ENCODE measurements at places on chromosomes 1 and 21.

DNA sequence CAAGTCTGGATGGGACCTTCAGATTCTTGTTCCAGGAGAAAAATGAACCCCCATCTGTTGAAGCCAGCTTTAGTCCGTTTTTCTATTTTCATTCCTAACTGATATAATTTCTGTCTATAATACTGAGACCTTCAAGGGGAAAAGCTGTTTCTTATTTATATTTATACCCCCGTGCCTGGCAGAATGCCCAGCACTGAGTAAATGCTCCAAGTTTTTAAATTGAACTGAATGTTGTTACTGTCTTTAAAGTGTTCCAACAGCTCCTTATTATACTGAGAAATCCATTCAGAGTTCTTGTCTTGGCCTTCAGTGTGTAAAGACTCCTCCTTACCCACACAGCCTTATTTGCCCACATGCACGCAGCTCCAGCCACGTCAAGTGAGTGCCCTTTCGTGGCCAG lies 178.6 kb upstream of the HMGB4 start:
- no peak for DNase-seq

DNA sequence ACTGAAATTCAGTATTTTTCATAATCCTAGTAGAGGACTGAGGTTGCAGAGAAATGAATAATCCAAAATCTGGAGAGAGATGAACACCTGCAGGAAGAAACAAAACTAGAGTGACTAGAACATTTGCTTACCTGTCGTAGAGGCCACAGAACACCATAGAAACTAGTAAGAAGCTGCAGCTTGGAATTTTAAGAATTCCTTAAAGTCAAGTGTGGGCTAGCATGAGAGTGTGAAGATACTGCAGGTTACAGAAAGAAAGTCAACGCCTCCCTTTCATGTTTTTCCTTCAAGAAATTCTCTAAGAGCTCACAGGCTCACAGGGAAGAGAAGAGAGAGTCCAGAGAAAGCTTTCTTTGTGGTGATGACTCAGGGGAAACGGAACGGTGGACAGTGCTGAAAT lies 633.7 kb downstream of the LRRIQ3 start:
- DNase-seq, result no peak

DNA sequence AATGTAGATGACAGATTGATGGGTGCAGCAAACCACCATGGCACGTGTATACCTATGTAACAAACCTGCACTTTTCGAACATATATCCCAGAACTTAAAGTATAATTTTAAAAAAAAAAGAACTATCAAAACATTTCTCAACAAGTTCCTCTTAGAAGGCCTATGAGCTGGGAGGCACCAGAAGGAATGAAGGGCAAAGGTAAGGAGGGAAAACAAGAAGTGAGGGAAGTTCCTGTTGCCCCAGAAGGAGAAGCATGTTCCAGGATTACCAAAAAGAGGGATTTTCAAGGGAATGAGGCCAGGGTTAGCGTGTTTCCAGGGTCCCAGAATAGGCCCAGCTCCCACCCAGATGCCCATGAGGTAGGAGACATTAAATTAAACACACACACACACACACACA lies 361.0 kb downstream of the SETD4 start:
- no peak for DNase-seq

DNA sequence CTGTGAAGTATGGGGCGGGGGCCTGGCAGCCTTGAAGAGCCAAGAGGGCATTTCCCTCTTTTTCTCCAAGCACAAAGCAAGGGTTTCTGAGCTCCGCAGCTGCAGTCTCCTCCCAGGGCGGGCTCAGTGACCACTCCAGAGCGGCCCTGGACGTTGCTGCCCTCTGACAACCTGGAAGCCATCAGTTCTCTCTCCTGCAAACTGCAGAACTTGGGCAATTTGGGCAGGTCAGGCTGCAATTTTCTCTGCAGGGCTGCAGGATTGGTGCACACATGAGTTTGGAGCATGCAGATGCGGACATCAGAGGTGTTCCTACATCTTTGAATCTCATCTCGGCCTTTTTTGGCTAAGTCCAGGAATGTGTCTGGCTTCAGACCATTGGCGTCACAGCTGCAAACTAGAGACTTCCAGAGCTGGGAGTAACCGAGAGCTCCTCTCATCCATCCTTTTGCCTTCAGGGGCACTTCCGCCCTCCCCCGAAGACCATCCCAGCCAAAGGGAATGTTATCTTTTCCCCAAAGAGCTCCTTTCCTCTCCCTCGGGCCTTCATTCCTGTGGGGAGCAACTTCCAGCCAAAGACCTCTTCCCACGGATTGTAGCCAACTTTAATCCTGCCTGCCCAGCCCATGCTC lies 139.6 kb upstream of the WNT4 start:
- no peak for DNase-seq

- peak; percentile 16 for DNase-seq
Observed at GRCh38 chr1:70438529-70438928, 27.5 kb downstream of the CTH start.

- no peak for DNase-seq
Observed at GRCh38 chr1:181406989-181407388, 76.3 kb upstream of the CACNA1E start.

GRCh38 chr1:80918380-80918779 lies 882.4 kb upstream of the ADGRL2 start:
- peak; percentile 72 for DNase-seq

GRCh38 chr1:31987135-31987619 lies 26.5 kb upstream of the KHDRBS1 start:
- DNase-seq, result no peak

GRCh38 chr1:231057410-231057809 lies 17.4 kb upstream of the FAM89A start:
- DNase-seq, result no peak

DNA sequence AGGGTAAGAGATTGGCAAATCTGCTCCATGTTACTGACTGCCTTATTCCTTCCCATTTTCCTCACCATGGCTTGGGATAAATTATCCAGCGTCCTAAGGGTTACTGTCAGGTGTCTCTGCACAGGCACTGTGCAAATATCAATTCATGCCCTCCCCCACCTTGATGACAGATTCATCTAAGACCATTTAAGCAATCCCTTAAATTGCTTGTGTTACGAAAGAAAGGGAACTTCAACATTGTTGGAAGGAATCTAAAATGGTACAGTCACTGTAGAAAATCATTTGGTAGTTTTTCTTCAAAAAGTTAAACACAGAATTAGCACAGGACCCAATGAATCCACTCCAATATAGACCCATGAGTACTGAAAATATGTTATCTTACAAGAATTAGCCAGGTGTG lies 17.6 kb upstream of the MTARC2 start:
- DNase-seq, result no peak

GRCh38 chr1:161069731-161070270 lies at the start of gene ARHGAP30:
TSS of gene ARHGAP30 (minus strand) at chr1:161069891. CDS start at chr1:161069624, 267 bp downstream.
- no peak for DNase-seq

- DNase-seq, result no peak
Observed at GRCh38 chr1:67741736-67742135, 56.7 kb downstream of the GADD45A start.

DNA sequence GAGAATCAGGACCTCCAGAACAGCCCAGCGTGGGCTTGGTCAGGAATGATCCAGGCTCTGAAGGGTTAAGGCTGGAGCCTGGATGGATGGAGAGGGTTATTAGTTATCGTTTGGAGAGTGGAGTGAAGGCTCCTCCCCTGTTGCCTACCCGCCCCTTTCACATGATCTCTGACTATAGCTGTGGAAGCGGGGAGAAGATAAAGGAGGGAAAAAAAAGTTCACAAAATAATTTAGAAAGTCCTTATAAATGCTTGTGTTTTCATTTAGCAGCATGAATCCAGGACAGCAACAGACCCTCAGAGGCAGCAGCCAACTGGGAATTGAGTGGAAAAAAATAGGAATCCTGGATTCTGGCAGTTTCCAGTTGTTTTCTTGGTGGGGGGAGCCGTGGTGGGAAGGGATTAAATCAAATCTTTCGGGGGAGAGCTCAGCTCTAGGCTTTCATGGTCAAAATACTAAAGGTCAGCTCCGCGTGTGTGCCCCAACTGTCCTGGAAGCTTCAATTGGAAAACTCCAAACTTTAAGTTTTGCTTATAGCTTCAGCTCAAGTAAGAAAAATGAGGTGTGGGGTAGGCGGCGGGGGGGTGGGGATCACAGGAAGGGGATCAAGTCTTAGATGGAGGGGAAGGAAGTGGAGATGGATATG lies 595 bp upstream of the DDR2 start:
- peak; percentile 75 for DNase-seq

- DNase-seq, result peak; percentile 44
Observed at GRCh38 chr1:52190500-52191252, 48.8 kb downstream of the ZFYVE9 start.

DNA sequence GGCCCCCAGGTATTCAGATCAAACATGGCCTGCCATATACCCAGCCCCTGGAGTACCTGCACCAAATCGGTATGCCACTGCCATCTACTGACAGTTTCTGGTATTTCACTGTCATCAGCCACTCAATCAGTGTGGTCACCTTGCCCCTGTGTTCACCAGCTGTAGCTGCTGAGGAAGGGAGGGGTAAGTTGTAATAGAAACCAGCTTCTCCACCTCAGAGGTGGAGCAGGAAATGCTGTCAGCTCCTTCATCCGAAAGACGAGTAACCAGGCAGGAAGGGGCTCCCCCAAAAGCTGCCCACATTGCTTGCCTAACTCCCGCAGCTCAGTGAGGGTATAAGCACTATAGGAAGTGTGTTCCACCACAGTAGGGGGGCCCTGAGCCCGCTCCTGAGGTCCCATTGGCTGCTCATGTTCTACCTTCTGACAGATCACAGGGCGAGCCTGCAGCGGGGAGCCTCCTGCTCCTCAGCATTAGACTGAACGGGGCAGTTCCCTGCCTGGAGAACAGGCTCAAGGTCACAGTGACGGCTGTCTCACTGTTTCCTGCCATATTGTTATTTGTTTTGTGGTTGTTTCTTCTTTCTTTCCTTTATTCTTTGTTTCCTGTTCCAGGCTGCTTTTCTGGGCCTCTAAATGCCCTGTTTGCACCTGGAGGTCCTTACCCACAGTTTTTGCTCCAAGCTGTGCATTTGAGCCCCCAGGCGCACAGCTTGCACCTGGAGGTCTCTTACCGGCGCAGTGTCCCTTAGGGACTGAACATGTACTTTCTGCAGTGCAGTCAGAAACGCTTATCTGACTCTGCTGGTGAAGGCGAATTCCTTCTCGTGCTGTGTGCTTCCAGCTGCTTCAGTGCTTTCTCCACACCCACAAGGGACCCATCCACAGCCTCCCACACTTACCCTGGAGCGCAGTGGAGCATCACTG lies 1638.3 kb downstream of the MRPL39 start:
- no peak for DNase-seq
